ENCODE measurements at places on chromosomes 2 and 18.

GRCh38 chr2:205763708-205764211 is 81.5 kb downstream of the NRP2 start:
- DNase-seq, result peak; percentile 67

- DNase-seq, result no peak
These were observed 43.7 kb upstream of the RMDN2 start for GRCh38 chr2:37881397-37881796.

DNA sequence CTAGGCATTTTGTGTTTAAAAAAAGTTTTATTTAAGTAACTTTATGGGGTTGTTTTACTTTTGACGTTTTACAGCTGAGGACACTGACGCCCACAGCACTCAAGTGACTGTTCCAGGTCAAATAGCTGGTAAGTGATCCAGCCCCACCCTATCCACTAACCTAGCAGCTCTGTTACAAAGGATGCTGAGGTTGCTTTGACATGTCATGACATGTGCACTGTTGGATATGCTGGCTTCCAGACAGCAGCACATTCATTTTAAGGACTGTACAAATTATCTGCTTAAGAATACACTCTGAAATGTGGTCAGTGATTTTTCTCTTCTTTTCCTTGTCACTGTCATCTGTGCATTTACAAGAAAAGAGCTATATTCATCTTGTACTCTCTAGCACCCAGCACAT is 417.5 kb downstream of the ZEB2 start:
- DNase-seq, result no peak

DNA sequence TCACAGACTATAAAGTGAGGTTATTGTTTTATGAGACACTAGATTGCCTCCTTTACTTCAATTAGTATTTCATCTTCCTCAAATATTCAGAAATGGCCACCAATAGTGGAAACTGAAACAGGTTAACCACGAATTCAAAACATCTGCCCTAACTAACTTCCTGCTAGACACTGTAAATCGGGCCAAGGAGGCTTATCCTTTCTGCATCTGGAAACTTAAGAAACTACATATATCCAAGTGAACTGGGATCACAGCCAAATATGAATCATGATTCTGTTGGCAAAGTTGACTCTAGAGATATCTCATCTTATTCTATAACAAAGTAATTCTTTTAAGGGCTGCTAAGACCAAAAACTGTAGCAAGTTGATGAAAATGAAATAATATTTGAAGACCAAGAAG is 136.6 kb upstream of the ZC3H15 start:
- DNase-seq, result peak; percentile 0

GRCh38 chr2:230217424-230217823 is 2.4 kb downstream of the SP110 start:
- no peak for DNase-seq

DNA sequence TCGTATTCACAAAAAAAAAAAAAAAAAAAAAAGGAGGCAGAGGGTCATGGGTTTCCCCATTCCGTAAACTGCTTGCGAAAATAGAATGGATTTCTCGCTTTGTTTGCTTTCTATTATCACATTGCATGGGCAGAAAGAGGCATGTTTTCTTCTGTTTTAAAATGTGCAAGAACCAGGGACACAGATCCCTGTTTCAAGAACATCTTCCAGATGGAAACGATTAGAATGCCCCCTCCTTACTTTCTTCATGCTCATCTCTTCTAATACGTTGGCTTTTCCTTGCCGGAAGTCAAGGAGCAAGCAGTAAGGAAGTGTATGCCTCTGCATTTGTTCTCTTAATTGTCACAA is 51.0 kb upstream of the ZNF516 start:
- no peak for DNase-seq

DNA sequence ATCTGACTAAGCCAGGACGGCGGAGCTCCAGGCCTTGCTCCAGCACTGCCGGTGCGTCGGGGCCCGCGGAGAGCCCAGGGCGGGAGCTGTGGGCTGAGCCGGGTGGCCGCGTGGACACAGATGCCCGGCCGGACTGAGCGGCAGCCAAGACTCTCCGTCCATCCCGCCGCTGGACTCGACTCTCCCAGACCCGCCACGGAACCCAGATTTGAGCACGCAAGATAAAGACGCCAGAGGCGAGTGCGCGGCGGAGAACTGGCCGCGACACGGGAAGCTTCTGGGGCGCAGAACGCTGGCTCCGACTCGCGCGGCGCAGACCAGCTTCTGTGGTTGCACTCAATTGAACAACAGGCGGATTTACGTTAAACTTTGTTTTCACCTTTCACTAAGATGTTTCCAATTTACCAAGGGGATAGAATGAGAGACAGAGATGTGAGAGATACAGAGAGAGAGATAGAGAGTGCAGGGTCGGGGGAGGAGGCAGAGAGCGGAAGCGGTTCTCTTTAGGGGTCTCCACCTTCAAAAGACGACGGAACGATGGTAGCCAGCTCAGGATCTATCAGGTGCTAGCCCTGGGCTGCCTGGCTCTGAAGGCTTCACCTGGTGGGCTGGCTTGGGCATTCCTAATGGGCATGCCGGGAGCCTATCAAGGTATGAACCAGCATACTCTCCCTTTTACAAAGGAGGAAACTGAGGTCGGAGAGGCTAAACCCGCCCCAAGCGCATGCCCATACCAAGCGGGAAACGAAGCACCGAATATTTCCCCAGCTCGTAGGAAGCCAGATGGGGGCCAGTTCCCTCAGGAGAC is 10.4 kb upstream of the EN1 start:
- no peak for DNase-seq

- no peak for DNase-seq
These were observed 593.2 kb downstream of the ZEB2 start for GRCh38 chr2:143926736-143927135.

DNA sequence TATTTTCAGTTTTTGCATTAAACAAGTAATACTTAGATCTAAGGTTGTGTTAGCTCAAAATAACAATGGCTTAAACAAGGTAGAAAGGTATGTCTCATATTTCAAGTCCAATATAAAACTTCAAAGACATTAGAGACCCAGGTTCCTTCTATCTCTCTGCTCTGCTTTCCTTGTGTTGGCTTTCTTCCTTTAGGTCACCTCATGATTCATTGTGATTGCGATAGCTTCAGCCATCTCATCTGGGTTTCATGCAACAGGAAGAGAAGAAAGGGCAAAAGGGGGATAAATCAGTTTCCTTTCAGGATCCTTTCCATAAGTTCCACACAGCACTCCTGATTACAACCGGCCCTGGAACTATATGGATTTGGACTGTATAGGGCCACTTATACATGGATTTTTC is 16.0 kb upstream of the TBR1 start:
- peak; percentile 12 for DNase-seq

DNA sequence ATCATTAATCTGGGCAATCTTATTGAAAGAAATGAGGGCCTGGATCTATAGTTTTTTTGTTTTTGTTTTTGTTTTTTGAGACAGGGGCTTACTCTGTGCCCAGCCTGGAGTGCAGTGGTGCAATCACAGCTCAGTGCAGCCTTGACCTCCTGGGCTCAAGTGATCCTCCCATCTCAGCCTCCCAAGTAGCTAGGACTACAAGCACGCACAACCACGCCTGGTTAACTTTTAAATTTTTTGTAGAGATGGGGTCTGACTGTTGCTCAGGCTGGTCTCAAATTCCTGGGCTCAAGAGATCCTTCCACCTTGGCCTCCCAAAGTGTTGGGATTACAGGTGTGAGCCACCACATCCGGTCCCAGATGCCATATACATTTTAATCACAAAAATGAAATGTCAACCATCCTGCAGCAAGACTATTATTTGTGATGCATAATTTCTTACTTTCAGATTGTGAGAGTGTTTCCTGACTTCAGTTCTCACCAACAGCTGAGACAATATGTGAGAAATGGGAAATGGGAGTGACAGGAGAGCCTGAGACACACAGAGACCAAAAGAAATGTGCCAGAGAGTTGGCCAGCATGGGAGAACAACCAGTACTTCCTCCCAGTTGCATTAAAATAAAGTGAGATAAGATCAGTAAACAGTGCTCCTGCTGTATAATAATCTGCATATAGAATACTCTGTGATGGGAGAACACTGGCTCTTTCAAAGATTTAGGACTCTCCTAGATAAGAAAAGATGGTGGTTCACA is 87.6 kb downstream of the METTL8 start:
- DNase-seq, result no peak

DNA sequence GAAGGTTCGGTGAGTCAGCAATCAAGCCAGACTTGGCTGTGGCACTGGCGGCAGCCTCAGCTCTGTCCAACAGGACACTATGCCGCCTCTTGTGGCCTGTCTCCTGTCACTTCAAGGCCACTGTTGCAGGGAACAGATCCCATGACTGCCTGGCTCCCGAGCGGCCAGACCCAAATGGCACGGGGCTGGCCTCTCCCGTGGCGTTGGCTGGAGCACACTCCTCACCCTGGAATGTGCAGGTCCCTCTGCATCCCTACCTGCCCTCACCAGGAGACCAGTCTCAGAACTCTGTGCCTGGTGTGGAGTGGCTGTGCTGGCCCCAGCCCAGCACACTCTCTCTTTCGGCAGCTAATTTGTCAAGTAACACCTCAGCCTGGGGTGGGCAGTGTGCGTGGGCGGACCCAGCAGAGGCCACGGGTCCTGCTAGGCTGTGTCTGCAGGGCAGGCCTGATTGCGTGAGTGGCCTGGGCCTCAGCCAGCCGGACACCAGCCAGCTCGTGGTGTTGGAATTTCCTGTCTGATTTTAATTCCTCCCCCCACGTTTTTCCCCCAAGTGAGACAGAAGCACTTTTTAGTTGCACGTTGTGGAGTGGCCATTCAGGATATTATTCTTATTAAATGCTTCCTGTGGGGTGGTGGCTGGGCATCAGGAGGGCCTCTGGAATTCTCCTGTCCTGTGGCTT is 179.3 kb downstream of the GLI2 start:
- peak; percentile 51 for DNase-seq

DNA sequence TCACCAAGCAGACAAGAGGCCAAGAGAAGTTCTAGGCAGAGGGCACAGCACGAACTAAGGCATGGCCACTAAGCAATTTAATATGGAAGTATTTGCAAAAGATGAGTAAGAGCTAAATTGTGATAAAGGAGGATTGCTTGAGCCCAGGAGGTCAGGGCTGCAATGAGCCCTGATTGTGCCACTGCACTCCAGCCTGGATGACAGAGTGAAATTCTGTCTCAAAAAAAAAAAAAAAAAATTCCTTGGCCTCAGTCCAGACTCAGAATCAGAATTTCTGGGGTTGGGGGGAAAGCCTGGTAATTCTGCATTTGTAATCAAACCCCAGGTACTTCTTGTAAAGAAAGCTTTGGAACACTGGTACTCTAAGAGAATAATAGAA is 46.8 kb upstream of the RTN4 start:
- DNase-seq, result no peak

- DNase-seq, result no peak
These were observed 64.4 kb downstream of the KLHL29 start for GRCh38 chr2:23449413-23449812.

DNA sequence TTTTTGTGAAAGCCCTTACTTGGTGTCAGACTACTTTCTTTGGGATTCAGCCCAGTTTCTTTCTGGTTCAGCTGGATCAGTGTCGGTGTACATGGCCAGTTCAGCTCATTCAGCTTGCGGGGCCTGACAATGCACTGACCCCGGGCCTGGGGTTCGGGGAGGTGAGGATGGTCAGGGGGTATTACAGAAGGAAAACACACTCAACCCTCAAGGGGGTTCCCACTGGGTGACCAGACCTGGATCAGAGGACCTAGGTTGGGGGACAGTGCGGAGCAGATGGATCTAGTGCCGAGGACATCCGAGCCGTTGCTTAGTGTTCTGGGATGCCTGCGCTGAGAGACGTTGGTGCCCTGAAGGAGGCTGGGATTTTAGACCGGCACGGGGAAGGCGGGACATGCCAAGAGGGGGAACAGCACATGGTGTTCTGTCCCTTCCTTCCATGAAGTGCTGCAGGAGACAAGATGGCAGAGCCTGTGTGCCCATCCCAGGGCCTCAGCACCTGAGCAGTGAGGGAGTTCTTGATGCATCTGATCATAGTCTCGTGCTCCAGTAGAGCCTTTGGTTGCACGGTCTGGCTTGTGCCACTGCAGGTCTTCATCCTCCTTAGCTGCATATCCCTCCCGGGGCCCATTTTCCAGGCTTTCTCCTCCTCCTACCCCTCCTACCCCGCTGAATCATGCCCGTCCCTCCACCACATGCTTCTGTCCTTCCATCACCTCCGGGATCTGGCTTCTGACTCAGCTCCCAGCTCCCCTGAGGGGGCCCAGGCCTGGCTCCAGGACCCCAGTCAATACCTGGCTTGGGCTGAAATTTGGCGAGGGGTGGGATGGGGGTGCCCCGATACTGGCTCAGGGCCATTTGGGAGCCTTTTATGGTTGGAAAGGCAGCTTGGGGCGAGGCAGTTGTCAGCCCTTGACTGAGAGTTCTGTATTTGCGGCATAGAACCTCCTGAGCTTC is 18.0 kb downstream of the SPEG start:
- DNase-seq, result no peak

- no peak for DNase-seq
These were observed 856.6 kb upstream of the VRK2 start for GRCh38 chr2:57190007-57190406.
